ENCODE measurements at places on chromosomes 5 and 9.

DNA sequence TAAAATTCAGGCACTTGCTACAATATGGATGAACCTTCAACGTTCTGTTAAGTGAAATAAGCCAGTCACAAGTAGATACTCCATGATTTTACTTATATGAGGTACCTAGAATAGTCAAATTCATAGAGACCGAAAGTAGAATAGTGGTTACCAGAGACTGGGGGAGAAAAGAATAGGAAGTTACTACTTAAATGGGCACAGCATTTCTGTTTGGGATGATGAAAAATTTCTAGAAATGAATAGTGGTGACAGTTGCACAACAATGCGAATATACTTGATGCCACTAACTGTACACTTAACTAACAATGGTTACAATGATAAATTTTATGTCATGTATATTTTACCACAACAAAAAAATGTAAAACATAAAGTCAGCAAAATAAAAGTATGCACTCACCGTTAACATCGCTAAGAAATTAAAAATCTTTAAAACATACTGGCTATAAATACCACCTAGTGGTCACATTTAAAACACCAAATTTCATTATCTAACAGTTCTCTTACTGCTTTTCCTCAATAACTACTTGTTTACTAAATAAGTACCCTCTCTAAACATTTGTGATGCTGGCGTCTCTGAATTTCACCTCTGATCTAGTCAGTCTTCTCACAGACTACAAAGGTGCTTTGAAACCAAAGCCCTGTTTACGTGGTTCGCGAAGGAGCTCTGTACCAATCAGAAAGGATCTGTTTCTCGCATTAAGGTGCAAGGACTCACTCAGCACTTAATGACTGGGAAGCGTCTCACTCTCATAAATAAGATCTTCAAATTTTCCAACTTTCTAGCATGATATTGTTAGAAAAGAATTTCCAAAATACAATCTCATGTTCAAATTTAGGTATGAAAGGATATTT lies 22.7 kb downstream of the KIF3A start:
- DNase-seq = no peak

DNA sequence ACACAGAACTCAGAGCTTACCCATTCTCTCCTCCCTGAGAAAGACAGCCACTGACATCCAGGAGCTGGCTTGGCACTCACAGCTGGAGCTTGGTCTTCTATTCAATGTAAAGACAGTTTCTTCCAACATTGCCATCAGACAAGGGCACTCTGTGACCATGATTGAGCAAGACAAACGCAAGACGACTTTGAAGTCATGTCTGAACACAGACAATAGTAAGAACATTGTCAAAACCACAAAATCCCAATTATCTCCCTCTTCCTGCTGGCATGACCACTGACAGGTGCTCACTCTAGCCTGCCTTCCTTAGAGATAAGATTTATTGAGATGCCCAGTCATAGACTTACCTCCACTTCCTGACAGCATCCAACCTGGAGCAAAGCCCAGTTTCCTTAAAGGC lies 328.0 kb downstream of the MSX2 start:
- DNase-seq = no peak

DNA sequence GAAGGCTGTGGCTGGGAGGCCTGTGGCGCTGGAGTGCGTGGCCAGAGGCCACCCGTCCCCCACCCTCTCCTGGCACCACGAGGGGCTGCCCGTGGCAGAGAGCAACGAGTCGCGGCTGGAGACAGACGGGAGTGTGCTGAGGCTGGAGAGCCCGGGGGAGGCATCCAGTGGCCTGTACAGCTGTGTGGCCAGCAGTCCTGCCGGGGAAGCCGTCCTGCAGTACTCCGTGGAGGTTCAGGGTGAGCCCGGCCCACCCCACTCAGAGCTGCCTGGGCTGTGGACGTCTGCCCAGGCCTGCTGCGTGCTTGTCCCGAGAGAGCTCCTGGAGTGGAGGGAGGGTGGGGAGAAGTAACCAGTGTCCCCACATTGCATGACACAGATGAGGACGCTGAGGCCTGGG lies 89.2 kb downstream of the HMCN2 start:
- no peak for DNase-seq

DNA sequence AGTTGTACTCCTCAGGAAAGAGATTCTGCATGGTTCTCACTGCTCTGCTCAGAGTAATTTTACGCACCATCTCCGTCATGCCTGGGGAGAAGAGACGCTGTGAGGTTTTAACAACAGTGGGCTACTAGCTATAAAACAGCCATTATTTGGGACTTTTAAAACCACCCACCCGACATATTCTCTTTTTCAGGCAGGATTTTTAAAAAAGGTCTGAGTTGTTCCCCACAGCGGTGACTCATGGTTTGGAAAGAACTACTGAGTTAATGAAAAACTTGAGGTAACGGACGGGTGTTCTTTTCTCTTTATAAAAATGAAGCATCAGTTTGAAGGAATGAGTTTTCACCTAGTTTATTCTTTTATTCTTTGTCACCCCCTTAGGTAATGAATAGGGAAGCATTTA lies 61.3 kb downstream of the TTLL11 start:
- DNase-seq = no peak

- DNase-seq = peak; percentile 71
Measured at GRCh38 chr5:123512611-123513461, 859 bp downstream of the CSNK1G3 start.

DNA sequence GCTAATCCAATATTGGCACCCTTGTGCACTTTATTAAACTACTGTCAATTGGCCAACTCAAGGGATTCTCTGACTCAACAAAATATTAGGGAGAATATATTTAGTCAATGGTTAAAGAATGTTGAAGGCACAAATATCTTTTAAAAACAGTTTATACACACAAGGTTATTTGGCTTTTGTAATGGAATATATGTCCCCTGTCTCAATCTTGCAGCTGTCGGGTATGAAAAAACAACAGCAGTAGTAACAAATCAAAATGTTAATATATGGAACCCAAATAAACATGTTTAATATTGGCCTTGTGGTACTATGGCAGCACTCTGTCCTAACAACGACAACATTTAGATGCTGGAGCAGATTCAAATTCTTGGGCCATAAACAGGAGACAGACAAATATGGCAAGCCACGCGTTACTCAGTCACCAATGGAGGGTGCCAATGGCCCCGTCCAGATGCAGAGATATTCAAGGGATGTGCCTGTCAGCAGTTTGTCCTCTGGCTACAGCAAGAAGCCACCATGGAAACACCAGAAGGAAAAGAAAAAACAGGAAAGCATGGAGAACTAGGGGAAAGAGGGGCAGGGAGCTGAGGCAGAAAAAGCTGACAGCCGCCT lies 342.0 kb downstream of the NDUFS4 start:
- DNase-seq = no peak

DNA sequence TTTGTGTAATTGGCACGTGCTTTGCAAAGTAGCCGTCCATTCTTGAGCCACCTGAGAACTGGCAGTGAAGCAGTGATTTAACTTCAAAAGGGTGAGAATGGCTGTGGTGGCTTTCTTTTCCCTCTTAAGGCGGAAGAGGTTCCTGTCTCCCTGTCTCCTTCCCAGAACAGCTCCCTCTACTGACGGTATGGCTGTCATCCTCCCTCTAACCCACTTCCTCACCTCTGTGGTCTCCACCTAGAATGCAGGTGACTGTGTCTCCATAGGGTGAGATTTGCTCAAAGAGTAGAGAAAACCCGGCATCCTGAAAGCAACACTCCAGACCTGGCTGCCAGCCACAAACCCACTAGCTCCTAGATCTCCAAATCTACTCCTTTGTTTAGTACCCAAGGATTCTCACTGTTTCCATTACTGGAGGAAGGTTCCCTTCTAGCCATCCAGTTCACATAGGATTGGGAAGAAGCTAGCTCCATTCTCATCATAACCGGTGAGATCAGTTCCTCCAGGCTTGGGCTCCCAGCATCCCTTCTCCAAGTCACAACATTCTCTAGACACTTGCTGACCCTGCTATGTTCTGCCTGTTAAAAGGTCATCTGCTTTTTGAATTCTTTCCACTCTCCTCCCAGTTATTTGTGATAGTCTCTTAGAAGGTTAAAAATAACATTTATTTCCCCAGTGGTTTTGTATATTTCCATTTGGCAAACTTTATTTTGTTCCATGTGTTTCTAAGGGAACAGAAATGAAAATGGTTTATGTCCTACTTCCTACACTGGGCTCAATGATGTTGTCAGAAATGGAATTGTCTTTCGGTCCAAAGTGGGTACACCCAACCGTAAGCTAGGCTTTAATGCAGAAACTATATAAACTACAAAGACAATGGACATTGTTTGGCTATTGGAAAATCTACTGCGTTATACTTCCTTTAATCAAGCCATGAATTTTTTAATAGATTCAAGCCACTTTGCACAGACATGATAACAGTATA lies 269.4 kb downstream of the CWC27 start:
- no peak for DNase-seq

DNA sequence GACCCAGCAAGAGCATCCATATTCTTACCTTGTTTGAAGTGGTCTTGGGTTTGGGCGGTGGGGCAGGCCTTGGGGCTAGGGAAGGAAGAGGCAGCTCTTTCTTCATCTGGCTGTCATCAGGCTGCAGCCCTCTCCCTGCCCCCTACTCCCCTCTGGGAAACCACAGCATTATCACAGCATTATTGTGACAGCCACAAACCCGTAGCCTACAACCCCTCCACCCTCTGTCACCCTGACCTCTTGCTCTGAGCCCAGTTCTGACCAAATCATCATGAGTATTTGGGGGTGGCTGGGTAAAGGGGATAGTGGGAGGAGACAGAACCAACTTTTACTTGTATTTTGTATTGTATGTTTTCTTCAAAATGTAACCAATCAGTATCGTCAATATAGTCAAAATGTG lies 94.3 kb upstream of the ARRDC3 start:
- DNase-seq = no peak

DNA sequence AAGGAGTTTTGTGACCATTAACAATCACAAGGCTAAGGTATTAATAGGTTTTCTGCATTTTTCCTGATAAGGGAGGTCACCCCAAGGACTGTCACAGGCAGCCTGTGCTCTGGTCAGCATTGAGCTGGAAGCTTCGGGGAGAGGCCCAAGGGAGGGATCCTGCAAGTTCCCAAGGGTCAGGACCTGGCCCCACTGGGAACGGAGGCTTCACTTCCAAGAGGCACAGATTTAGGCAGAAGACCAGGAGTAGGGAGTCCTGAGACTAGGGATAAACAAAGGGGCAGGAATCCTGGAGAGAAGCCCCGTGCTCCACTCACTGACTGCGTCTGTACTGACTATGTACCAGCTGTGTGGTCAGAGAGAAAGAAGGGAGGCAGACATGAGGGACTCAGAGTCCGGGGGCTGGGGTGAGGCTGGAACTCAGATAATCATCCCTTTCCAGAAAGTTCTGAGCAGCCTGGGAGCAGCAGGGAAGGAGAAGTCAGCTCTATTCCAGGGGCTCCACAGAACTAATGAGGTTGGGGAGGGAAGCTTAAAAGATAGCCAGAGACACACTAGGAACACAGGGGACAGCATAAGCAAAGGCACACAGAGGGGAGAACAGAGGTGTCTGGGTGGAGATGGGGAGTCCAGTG lies 37.8 kb downstream of the B4GALT1 start:
- DNase-seq = peak; percentile 52

DNA sequence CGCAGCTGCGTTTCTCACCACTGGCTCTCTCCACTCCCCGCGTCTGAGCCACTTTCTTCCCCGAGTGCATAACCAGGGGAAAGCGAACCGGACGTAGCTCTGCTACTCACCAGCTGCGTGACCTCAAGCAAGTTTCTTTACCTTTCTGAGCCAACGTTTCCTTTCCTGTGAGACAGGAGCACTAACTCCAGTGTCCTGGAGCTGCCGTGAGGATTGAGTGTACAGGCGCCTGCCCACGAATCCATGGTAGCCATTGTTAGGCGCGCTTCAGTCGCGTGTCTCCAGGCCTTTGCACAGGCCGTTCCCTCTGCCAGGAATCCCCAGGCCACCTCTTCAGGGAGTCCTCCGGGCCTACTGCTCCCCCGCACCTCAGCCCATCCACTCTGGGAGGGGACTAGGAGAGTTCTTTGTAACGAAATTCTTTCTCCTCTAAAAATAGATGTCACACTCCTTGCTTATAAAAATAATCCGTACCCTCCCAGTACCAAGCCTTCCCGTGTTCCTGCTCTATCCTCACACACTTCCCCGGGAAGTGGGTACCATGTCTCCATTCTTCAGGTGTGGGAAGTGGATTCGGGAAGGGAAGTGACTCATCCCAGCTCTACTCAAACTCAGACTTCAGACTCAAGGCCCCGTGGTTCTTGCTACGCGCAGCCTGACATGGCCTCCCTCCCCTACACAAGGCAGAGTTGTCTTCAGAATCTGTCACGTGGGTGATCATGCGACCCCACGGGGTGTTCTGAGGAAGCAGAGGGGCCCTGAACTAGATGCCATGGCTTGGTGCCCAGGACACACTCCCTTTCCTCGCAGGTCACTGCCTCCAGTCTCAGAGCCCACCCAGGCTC lies 16.1 kb upstream of the CRB2 start:
- DNase-seq = no peak

DNA sequence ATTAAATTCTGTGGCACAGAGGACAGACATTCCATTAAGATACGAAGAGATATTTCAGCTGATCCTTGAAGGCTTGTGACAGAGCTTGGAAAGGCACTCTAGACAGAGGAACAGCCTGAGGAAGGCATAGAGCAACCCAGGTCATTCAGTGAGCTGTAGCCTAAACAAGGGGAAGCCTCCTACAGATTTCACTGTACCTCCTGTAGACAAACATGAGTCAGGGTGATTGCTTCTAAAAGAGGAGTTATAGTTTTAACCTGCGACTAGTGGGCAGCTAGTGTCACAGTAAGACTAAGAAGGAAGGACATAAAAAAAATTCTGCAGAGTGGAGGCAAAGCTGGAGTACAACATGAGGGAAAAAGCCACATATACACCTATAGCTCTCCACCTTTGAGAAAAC lies 43.5 kb upstream of the ANKDD1B start:
- no peak for DNase-seq

DNA sequence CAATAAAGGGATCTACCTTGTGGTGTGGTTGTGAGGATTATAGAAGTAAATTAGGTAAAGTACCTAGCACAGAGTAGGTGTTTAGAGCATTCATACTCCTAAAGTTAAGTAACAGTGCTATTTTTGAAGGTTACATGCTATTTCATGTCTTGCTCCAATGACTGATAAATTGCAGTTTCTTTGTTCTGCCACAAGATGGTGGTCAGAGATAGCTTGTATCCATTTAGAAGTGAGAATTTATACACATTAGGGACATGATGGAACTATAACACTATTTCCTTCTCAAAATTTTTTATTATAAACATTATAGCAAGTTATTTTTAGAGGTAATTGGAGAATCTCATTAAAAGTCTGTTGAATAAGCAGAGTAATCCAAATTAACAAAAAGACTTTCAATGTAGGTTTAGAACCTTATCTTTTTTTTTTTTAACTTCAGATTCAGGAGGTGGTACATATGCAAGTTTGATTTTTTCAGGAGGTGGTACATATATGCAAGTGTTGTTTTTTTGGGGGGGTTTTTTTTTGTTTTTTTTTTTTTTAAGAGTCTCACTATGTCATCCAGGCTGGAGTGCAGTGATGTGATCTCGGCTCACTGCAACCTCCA lies 17.1 kb downstream of the MTREX start:
- DNase-seq = no peak
